ENCODE measurements at places on chromosomes 2 and 18.

DNA sequence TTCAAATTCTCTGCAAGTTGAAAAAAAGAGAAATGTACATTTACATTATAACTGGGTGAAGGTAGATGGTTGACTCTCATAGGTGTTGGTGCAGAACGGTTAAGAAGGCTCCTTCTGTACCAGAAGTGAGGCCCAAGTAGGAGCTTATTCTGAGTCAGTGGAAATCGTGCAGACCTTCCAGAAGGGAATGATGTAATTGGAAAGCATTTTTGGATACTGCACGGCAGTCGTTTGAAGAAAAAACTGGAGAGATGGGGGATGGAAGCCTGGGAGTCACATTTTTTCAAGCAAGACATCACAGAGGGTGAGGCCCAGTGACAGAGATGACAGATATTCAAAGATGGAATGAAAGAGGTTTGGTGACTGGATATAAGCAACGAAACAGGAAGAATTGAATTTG is 39.4 kb downstream of the HRH4 start:
- DNase-seq, result no peak

GRCh38 chr18:55999641-56000040 is 411.6 kb upstream of the TCF4 start:
- no peak for DNase-seq

- DNase-seq, result no peak
Observed at GRCh38 chr2:174023591-174024523, 58.7 kb upstream of the SP3 start.

DNA sequence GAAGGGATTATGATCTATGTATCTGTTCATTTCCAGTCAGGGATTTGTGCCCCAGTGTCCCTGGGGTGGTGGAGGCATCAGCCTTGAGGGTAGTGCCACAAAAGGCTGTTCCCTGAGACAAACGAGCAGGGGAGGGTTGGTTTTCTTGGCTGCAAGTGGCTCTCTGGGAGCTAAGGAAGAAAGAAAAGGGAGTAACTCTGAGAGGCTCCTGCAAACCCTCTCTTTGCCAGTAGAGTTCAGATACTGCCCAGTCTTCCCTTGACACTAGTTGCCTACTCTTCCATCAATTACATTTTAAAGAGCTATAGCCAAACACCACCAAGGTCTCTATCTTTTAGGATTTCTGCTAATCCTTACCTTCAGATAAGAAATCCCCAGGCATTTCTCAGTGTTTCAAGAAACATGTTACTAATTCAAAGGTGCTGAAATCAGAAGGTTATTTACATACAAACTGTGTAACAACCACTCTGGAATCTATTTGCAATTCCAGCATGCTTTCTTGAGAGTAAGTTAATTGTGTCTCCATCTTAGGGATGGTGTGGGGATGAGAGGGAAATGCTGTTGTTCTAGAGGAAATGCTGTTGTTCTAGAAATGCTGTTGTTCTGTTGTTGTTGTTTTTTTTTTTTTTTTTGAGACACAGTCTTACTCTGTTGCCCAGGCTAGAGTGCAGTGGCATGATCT is 18.7 kb upstream of the KCTD1 start:
- DNase-seq, result no peak

GRCh38 chr2:128577141-128577930 is 258.7 kb upstream of the HS6ST1 start:
- DNase-seq, result no peak

- DNase-seq, result no peak
Observed at GRCh38 chr2:10000541-10000940, 42.8 kb upstream of the KLF11 start.

DNA sequence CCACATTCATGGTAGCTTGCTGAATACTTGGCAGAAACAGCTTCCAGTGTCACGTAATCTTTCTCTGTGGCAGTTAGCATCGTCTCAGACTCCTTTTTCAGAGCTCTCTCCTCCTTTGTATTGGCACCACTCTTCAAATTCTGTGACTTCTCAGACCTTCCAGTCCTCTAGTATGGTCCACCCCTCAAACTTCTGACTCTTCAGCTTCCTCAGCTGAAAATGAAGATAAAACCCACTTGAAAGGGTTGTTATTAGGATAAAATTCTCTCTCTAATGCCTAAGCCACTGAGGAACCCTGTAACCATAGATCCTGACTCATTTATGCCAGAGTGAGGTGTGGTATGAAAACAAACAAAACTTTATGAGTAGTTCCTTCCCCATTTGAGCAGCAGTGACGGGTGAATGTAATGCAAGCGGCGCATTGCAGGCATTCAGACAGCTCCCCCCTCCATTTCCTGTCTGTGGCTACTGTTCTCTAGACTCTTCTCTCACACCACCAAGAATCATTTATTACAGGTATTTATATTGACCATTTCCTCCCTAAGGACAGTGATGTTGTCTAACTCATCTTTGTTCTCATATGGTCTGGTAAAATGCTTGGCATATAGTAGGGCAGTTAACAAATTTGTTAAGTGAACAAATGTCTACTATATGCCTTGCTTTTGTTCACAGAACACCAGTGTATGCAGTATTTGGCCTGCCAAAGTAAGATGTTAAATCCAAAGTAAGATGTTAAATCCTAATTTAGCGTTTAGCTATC is 35.3 kb downstream of the GALNT1 start:
- no peak for DNase-seq

DNA sequence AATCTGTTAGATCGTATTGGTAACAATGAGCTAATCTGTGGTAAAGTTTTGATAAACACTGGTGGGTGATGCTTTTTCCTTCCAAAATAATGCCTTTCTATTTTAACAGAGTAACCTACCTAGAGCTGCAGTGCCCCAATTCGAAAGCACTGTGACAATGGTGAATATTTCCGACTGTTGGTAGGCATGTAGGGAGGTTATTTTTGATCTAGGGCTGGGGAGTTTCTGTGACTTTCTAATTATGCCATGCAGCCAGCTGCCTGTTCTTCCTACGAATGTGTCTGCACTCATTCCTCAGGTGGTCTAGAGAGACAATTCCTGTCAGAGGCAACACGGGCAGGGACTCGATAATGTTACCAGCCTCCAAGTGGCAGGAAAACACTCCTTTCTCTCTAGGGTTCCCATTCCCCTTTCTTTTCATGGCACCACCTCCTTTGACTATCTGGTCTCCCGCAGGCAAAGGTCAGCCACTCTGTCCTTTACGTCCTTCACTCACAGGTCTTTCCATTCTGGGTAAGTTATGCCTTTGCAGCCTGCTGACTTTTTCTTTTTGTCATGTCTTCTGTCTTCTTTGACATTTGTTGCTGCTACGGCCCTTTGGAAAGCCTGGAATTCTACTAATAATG is 167.2 kb upstream of the MGAT5 start:
- no peak for DNase-seq

GRCh38 chr2:26562811-26563645 is 78.1 kb downstream of the CIB4 start:
- peak; percentile 85 for DNase-seq

DNA sequence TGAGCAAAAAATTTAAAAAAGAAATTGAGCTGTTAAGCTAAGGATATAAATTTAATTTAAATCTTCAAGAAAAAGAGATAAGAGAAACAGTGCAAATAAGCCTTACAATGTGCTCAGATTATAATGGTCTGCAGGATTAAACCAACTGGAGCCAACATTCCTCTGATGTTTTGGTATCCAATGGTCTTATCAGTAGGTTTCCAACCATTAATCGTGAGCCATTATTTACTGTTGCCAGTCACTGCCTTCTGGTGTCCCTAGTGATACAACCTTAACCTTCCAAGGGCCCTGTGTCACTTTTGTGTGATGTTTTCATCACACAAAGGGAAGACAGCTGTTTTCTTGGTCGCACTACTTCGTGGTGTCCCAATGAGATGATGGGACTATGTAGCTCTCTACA is 134.5 kb upstream of the CTAGE1 start:
- no peak for DNase-seq

DNA sequence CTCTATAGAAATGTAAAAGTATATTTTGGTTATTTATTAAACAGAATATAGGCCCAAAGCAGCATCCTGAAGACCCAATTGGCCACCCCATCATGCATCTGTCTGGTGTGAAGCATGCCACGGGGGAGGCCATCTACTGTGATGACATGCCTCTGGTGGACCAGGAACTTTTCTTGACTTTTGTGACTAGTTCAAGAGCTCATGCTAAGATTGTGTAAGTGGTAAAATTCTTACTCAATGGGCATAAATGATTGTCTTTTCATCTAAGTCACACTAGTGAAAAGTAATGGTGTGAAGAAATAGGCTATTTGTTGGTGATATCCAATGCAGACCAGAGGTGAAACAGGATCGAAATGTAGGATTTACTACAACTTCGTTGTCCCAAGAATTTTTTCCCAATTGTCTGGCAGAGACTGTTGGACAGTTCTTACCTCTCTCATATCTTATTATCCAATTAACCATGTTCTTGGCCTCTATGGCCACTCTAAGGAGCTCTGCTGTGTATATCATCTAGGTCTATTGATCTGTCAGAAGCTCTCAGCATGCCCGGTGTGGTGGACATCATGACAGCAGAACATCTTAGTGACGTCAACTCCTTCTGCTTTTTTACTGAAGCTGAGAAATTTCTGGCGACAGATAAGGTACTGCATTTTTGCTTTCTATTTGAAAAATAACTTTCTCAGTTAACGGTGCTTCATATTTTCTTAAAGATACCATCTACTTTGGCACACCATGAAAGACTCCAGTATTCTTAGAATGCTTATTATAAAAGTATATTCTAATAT is 35.0 kb downstream of the AOX1 start:
- no peak for DNase-seq

GRCh38 chr2:64325477-64325851 is 128.5 kb upstream of the LGALSL start:
- no peak for DNase-seq

DNA sequence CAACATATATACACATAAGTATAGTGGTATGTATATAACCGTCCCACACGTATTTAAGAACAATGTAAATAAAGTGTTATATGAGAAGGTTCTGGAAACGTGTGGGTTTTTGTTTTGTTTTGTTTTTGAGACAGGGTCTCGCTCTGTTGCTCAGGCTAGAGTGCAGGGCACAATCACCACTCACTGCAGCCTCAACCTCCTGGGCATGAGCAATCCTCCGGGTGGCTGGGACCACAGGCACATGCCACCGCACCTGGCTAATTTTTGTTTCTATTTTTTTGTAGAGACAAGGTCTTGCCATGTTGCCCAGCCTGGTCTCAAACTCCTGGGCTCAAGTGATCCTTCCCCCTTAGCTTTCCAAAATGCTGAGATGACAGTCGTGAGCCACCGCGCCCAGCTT is 6.2 kb downstream of the ADAM17 start:
- DNase-seq, result no peak

DNA sequence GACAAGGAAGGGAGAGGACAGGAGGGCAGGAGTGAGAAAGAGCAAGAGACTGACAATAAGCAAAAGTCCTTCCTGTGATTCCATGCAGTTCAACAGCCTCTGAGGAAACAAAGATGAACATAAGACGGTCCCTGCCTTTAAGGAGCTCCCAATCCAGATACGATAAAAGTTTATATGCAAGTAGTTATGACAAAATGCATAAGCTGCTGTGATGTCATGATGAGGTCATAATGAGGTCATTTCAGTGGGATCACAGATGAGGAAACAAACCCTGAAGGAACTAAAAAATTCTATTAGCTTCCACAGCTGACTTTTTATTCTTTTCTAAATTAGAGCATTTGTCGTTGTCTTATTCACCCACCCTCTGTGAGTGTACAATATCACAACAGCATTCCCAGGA is 458.5 kb upstream of the ACVR2A start:
- DNase-seq, result no peak

GRCh38 chr2:86078774-86079545 is 26.7 kb downstream of the POLR1A start:
- no peak for DNase-seq

GRCh38 chr2:239285932-239286230 is 114.9 kb downstream of the HDAC4 start:
- DNase-seq, result no peak

DNA sequence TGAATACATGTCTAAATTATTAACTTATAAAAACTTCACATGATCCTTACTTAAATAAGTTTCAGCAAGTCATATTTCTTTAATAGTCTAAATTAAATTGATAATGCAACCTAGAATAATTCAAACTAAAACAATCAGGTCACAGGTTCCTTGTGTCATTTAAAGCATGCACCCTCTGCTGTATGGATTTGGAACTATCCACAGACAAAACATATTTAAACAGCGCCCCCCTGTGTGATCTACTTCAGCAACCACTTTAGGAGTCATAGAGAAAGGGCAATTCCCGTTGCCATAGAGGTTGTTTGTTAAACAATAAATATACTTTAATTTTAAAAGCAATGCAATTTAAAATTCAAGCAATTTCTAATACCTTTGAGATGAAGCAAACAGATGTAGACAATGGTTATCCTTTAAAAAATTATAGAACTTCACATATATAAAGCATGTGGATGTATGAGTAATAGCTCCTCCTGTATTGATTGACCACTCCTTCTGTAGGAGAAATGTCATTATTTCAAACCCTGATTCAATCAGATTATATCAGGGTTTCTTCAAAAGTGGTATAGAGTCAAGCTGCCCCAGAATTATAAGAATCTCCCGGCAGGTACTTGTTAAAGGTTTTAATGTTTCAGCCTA is 21.2 kb downstream of the GRB14 start:
- DNase-seq, result peak; percentile 85

DNA sequence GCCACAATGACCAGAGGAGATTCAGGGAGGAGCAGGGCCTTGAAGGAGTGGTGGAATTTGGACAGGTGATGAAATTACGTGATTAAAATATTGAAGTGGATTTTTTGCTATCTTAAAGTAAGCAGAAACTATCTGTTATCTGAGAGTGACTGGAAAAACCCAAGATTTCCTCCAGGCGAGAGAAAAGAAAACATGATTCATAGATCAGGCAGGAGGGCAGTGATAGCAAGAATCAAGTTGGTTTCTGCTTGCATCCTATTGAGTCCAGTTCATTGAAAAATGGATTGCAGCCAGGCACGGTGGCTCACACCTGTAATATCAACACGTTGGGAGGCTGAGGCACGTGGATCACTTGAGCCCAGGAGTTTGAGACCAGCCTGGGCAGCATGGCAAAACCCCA is 127.8 kb downstream of the NXPH2 start:
- no peak for DNase-seq

DNA sequence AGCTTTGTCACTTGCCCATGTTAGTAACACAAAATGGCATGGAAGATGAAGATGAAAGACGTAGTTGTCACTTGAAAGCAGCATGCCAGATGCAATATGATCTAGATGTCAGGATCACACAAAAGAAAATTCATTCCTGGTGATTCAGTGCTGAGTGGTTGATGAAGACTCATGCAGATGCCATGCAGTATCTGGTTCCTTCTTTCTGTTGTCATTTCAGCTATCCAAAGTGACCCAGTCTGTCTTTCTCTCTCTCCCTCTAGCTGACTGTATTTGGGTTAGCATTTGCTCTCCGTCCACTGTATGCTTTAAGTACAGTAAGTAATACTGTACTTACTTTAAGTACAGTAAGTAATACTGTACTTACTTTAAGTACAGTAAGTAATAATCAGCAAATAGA is 50.4 kb downstream of the TTN start:
- DNase-seq, result no peak

- DNase-seq, result no peak
Observed at GRCh38 chr18:22106536-22107292, 62.7 kb upstream of the GATA6 start.

Measured in COR-L47 (cell line).